ENCODE measurements at places on chromosomes 12 and 14.
A peak's percentile ranks its signal among the peaks of the same experiment; 100 is the strongest.

DNA sequence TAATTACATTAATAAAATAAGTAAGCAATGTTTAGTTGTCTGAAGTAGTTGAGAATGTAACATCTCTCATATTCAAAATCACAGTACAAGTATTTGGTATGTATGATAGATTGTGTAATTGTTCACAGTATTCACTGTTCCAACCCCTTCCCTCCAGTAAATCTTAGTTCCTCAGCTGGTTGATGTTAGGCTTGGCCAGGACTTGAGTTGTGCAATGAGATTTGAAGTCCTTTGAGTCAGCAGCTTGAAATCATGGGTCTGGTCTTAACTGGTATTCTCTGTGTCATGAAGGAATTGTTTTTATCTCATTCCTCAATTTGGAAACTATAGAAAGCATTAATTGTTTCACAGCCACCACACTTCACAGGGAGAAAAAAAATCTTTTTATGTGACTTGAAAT lies 477.1 kb downstream of the FSCB start:
- DNase-seq, result no peak
- no peak overlapping the region for H3K27ac ChIP-seq
- H3K27me3 ChIP-seq, result no peaks in the 10 kb centered on the region
- no peak overlapping the region for H3K4me3 ChIP-seq

DNA sequence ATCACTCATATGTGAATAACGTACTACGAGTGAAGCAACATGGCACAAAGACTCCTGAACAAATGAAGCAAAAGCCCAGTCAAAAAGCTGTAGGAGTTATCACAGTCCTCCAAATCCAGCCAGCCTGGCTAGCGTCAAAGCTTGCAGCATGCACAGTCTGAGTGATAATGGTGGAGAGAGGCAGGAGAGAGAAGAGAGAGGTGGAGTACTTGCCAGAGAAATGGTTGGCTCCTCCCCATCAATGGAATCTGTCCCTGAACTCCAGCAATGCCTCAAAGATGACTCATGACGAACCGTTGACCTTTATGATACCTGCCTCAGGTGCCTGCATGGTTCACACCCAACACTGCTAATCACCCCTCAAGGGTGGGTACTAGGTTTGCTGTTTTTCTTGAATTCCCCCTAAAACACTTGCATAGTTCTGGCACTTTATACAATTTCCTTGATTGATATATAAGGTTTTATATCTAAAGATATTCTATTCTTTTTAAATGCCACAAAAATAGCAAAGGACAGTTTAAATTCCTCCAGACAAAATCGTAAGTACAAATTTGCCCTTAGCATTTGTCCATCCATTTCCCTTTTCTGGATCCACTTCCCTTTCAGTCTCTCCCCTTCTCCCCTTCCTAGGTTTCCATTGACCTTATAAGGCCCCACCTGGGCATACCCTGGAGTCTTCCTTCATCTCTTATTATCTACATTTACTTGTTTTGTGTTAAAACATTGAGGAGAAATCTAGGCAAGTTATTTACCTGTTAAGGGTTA lies 10.2 kb downstream of the ARHGDIB start:
- no peaks in the 10 kb centered on the region for H3K27me3 ChIP-seq
- H3K4me1 ChIP-seq, result no peaks in the 10 kb centered on the region
- H3K36me3 ChIP-seq, result no peaks in the 10 kb centered on the region
- DNase-seq, result no peak
- H3K27ac ChIP-seq, result peak overlapping the region; percentile 90

- no peak overlapping the region for H3K27ac ChIP-seq
- H3K27me3 ChIP-seq, result no peaks in the 10 kb centered on the region
- DNase-seq, result no peak
- peaks cover under 1% of the 10 kb centered on the region for H3K36me3 ChIP-seq
- no peaks in the 10 kb centered on the region for H3K4me1 ChIP-seq
- H3K4me3 ChIP-seq, result no peak overlapping the region
Measured at GRCh38 chr12:116954710-116955381, 44.1 kb downstream of the FBXW8 start.

DNA sequence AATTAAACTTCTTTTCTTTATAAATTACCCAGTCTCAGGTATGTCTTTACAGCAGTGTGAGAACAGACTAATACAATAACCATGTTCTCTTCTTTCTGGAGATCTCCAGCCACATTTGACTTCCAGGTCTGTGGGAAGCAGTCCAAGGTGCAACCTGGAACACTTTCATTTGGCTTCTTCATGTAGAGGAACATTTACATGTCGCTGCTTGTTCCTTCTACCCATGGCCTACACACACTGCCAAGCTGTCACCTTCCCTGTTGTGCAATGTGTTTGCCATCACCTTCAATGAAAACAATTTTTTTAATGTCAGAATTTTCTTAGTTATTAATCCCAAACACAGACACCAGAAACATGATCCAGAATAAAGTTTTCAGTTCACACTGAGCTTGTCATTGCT lies 104.7 kb downstream of the PRKCH start:
- DNase-seq, result no peak
- H3K27ac ChIP-seq, result no peak overlapping the region
- no peaks in the 10 kb centered on the region for H3K4me1 ChIP-seq
- no peaks in the 10 kb centered on the region for H3K36me3 ChIP-seq
- H3K27me3 ChIP-seq, result no peaks in the 10 kb centered on the region
- no peak overlapping the region for H3K4me3 ChIP-seq

GRCh38 chr14:64693810-64694165 lies 10.4 kb upstream of the PLEKHG3 start:
- H3K4me1 ChIP-seq, result peaks cover 2% of the 10 kb centered on the region
- H3K27me3 ChIP-seq, result no peaks in the 10 kb centered on the region
- no peak for DNase-seq
- H3K36me3 ChIP-seq, result no peaks in the 10 kb centered on the region

Measured in Peyer's patch (tissue), 4 donors.